Stimulated activated CD8-positive, alpha-beta memory T cell treated with anti-CD3 and anti-CD28 coated beads, Interleukin-4, amount 100 ng/mL, for 1 hour (primary cell): ENCODE measurements at places on chromosomes 2 and 18.

- no peak for DNase-seq
Measured at GRCh38 chr2:69983392-69983966, 22.0 kb upstream of the ASPRV1 start.

- no peak for DNase-seq
Measured at GRCh38 chr18:59910967-59911366, 11.2 kb downstream of the PMAIP1 start.

- no peak for DNase-seq
Measured at GRCh38 chr2:203559641-203560040, 24.5 kb upstream of the RAPH1 start.

DNA sequence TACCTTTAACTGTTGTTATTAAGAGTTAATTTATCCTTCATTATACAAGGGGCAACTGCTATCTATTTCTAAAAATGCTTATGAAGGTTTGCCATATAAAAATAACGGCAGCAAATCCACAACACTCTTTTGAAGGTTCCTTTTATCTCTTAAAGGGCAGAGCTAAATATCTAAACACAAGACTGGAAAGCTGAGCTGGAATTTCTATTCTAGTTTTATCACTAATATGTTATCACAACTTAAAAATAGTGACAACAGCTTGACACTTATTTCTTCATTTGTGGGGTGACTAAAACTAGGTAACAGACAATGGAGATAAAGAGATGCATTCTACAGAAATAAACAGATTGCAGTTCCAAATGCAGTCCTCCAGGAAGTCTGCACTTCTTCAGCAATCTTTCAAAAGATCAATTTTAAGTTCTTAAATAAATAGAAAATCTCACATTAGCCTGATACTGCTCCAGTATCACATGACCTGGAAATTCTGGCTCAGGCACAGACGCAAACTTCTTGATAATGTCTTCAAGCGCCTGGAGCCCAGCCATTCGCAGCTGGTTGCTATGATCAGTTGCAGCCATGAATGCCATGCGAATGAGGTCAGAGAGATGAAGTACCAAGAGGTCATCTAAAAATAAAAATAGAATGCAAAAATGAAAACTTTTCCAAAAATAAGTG, 54.0 kb upstream of the STRN start:
- no peak for DNase-seq

DNA sequence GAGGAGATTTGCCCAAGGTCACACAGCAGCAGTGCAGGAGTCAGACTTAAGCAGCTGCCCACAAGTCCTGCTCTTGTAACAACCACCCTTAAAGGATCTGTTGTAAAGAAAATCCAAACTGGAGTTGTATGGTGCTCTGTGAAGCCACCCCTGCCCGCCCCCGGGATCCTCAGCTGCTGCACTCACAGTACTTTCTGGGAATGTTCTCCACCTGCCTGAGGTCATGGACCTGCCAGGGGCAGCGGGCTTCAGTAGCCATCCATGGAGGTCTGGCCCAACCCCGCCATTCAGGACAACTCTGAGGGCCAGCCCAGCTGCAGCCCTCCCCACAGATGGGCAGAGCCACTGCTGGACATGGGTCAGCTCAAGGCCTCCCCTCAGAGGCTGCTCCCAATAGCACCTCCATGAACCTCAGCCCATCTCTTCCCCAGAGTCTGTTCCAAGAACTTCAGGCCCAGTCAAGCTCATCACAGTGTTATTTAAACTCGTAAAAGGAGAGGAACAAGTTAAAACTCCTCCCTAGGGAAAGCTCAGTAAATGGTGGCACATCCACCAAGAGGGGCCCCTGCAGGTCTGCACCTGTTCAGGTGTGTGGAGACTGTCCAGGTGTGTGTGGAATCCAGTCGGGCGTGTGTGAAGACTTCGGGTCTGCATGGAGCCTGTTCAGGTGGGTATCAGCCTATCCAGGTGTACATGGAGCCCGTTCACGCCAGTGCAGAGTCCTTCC, 39.4 kb upstream of the GPC1 start:
- DNase-seq = no peak

- no peak for DNase-seq
Measured at GRCh38 chr2:160918258-160918657, 242.0 kb upstream of the TANK start.

DNA sequence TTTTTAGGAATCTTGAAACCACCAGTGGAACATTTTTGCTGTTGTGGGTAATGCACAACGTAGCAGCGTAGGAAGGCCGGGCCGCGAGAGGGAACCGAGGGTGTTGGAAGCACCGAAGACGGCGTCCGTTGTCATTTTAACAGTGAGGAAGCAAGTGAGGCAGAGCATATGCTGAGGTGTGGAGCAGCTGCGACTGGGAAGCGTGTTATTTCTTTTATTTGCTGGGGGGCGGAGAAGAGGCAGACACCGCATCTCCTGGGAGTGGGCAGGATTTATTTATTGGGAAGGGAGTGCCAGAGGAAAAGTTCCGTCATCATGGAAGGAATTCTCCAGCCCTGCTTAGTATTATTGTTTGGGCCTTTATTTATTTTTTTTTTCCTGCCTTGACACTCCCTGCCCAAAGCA, 232.8 kb downstream of the KLHL29 start:
- DNase-seq = no peak
